ENCODE measurements at places on chromosomes 5 and 9.

DNA sequence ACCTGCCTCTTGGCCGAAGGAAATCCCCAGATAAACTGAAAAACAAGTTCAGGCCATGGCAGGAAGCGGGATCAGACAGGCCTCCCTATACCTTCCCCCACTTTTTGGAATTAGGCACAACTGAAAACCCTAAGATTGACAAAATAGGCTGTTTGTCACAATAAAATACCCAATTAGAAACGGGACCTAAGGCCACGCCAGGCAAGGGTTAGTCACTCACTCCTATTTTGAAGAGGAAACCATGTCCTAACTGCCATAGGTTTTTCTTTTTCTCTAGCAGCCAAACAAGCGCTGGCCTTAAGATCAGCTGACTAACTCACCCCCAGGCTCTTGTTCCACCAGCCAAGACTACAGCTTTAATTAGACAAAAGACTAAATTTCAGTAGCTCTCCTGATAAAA, 11.9 kb downstream of the FBP2 start:
- no peak for DNase-seq

- DNase-seq, result peak; percentile 49
Observed at GRCh38 chr9:86405926-86406325, 51.7 kb upstream of the TUT7 start.

GRCh38 chr9:121885345-121885901, 207.7 kb downstream of the TTLL11 start:
- no peak for DNase-seq

DNA sequence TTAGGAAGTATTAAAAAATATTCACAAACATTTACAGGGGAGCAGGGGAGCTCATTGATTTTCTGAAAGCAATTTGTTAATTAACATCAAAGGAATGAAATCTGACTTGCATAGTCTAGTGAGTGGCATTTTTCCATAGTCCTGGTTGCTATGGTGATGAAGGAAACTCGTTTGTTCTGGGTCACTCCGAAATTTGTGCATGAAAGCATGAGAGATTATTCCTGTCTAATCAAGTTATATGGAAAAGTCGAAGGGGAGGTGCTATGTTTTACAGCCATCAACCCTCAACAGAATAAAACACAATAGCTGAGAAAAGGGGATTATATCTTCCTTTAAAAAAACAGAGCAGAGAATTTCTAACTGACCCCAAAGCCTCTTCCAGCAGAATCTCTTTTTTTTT, 1495.7 kb upstream of the WWC1 start:
- no peak for DNase-seq

GRCh38 chr9:108980893-108981292, 32.4 kb downstream of the CTNNAL1 start:
- no peak for DNase-seq

GRCh38 chr5:149448431-149448830, 69.3 kb upstream of the IL17B start:
- DNase-seq, result no peak

DNA sequence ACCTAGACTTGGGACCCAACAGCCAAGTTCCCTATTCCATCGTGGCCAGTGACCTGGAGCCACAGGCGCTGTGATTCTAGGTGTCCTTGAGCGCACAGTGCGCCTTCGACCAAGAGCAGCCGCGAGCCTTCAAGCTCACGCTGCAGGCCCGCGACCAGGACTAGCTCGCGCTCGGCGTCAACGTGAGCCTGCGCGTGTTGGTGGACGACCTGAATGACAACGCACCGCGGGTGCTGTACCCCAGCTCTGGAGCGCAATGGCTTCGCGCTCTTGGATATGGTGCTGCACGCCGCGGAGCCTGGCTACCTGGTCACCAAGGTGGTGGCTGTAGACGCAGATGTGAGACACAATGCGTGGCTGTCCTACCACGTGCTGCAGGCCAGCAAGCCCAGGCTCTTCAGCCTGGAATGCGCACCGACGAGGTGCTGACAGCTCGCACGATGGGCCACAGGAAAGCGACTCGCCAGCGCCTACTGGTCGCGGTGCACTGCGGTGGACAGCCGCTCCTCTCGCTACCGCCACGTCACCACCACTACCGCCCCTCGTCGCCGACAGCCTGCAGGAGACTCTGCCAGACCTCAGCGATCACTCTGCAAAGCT, 11.4 kb downstream of the PCDHGA12 start:
- DNase-seq, result no peak

- DNase-seq, result no peak
Observed at GRCh38 chr9:122930541-122931225, 629 bp downstream of the ZBTB26 start.

- DNase-seq, result no peak
Observed at GRCh38 chr5:35745193-35745592, 111.5 kb upstream of the IL7R start.

DNA sequence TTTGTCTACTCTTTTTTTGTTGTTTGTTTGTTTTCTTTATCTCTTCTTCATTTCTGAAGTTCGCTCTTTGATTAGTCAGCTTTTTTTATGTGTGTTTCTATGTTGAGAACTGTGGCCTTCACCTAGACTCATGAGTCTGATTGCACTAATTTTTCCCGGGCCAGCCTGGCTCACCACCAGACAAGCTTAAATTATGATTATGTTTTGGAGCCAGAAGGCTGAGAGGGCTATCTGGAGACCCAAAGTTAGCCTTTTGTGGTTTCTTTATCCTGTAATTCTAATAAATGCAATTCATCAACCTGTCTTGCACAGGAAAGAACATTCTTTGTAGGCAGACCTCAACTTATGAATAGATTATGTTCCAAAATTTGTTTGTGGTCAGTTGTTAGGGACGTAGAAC, 20.8 kb upstream of the ACTBL2 start:
- DNase-seq, result no peak
